ENCODE measurements at places on chromosomes 13 and 19.

DNA sequence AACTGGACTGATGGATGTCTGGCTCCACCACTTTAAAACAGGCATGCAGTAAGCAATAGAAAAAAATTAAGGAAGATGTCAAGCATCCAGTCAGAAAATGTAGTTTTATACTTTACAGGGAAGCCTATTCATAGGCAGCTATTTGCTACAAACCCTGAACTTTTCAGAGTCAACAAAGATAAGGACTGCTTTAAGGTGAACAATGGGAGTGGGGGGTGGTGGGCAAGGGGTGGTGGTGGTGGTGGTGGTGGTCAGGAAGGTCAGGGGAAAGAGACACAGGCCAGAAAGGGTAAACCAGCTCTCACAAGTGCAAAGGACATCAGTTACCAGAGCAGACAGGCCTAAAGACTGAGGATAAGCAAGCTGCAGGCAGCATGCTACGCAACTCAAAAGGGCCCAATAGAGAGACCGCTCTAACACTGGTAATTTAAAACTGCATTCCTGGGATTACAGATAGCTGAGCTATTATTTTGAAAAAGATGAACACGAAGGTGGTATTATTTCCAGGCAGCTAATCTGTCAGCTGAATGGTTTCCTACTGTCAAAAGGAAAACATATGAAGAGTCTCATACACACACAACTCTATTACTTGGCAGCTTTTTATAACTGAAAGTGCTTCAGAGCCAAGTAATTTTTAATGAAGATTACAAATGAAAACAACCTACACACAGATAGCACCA is 14.8 kb downstream of the BRD4 start:
- DNase-seq = no peak

DNA sequence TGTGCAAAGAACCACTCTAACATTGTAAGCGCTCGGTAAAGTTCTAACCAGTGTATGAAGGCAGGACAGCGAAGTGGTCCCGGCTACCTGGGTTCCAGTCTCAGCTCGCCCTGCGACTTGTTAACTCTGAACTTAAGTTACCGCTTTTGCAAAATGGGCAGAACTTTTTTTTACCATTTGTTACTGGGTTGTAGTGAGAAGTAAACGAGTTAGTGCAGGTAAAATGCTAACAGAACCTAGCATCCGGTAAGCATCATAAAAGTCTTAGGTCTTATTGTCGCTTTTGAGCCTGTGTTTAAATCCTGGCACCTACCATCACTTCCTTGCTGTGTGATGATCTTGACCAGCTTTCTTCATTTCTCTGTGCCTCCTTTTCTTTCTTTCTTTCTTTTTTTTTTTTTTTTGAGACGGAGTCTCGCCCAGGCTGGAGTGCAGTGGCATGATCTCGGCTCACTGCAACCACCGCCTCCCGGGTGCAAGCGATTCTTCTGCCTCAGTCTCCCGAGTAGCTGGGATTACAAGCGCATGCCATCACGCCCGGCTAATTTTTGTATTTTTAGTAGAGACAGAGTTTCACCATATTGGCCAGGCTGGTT is 734 bp upstream of the TRMT1 start:
- DNase-seq = no peak

DNA sequence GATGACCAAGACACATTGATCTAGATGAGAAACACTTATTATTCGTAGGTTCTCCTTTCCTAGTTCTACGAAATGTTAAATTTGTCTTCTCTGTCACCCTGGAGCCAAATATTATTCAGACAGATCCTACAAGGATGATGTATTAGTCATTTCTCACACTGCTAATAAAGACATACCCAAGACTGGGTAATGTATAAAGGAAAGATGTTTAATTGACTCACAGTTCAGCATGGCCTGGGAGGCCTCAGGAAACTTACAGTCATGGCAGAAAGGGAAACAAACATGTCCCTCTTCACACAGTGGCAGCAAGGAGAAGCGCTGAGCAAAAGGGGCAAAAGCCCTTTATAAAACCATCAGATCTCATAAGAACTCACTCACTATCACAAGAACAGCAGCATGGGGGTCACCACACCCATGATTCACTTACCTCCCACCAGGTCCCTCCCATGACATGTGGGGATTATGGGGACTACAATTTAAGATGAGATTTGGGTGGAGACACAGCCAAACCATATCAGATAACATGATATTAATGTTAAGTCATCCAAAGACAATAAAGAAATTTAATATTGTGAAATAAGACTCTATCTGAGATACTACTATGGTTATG is 1248.8 kb upstream of the SLC10A2 start:
- no peak for DNase-seq

DNA sequence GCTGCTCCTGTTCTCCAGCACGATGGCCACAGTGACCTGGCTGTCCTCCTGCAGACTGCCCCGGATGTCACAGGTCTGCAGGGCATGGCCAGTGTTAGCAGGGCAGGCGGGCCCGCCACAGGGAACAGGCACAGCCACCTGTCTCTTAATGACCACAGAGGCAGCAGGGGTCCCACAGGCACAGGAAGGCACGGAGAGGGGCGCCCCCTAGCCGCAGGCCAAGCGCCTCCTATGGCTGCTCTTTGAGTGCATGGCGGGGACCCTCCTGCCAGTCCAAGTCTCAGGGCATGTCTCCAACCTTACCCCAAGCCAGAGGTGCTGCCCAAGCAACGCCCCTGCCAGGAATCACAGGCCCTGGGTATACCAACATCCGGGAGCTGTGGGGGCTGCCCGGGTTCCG is 14.1 kb downstream of the IZUMO4 start:
- no peak for DNase-seq

GRCh38 chr19:48844472-48844871 is 8.2 kb upstream of the HSD17B14 start:
- DNase-seq = no peak

DNA sequence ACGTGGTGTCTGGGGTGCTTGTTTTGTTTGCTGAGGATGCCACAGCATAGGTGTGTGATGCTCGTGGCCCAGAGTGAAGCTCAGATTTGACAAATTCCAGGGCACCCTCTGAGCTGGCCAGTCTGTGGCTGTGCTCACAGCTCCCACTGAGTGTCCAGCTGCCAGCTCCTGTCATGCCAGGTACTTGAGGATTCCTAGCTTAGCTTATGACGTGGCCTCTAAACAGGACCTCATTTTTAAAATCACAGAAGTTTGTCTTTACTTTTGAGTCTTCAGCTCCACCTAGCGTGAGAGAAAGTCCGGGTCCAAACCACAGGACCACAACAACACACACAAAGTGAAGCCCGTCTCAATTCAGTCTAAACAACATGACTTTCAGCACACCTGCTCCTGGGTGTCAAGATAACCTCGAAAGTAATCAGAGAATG is 117.3 kb downstream of the RAB20 start:
- DNase-seq = no peak

GRCh38 chr13:79806821-79807220 is 325.9 kb downstream of the NDFIP2 start:
- no peak for DNase-seq

DNA sequence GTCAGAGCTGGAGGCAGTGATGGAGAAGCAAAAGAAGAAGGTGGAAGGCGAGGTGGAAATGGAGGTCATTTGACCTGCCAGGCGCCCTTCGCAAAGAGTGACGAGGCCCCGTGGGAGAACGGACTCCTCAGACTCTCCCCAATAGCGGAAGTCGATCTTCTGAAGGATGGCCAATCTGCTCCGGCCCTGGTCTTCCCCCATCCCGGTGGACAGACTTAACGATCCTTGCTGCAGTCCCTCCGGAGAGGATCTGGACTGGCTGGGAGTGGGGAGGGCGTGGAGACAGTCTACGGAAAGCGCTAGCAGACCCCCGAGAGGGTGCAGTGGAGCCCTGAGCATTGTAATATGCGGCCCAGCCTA is 11.9 kb downstream of the EPS8L1 start:
- DNase-seq = no peak

DNA sequence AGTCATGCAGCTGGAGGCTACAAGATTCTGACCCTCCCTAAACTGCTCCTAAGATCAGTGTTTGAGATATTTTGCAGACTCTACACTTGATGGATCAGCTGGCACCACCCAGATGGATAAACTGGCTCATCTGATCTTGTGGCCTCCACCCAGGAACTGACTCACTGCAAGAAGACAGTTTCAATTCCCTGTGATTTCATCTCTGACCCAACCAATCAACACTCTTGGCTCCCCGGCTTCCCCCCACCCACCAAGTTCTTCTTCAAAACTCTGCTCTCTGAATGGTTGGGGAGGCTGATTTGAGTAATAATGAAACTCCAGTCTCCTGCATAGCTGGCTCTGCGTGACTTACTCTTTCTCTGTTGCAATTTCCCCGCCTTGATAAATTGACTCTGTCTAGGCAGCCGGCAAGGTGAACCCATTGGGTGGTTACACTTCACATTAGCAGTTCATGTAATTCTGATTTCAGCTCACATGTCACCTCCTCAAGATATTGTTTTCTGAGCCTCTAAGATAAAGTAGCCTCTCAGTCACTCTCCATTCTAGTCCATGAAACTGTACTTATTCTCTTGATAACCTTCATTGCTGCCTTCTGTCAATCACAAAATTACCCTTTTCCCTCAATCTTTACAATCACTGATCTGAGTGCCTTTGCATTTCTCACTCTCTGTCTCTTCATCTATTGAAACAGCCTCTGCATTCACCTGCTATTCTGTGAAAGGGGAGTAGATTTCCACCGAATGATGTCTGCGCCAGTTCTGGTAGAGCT is 9.9 kb upstream of the FPR3 start:
- DNase-seq = no peak

DNA sequence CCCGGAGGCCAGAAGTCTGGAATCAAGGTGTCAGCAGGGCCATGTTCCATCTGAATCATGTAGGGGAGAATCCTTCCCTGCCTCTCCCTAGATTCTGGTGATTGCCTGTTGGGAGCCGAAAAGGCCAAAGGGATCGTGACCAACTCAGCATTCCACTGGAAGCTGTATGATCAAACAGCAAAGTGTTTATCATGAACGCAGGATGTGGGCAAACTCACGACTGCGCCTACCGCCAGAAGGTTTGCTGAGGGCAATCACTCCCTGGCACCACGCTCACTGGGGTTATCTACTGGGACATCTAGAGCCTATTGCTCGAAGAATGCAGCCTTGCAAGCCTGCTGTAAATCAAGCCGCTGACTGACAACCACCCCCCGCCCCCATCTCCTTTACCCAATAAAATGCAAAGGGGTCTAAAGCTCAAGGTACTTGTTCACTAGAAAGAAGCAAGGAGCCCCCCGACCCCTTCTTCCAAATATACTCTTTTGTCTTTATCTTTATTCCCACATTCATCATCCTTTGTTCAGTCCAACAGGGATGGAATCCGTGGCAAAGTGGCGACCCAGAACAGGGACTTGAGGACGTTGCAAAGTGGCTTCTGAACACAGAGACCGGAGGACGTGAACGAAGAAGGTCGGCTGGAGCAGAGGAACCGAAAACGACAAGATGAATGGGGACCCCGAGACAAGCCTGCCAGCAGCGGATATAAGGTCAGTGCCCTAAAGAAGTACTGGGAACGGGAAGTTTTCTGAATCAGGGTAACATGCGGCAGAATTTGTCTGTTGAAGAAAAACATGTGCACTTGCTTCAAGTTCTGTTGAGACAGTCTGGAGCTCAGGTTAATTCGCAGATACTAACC is 16.8 kb downstream of the CLEC4M start:
- no peak for DNase-seq

DNA sequence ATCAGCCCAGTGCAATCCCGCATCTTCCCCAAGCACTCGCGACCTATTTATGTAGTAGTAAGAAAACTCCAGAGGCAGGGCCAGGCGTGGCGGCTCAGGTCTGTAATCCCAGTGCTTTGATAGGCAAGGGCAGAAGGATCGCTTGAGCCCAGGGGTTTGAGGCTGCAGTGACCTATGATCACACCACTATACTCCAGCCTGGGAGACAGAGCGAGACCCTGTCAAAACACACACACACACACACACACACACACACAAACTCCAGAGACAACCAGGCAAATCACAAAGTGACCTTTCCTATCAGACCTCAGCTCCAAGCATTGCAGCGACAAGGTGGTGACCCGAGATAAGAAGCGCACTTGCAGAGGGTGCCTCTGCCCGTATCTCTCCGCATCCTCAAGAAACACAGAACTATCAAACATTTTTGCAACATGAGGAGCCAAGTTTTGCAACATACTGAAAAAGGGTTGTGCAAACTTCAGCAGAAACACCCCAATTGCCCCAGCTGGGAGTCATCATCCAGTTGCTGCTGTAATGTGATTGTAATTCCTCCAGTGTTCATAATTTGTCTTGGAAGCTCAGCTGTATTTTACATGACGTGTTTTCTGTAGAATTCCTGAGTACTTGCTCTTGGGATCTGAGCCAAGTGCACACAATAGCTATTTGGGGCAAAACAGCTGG is 8.7 kb upstream of the KLF2 start:
- DNase-seq = no peak

DNA sequence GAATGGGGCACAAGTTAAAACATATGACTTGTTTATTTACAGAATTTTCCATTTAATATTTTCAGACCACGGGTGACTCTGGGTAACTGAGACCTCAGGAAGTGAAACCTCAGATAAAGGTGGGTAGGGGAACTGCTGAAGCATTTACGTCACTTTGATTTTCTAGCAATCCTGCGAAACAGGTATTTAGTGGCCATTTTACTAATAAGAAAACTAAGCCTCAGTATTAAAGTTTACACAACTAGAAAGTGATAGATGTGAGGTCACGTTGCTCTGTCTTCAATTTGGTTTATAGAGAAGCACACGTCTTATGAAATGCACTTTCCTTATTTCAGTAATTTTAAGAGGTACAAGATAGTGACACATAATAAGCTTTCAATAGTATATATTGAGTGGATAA is 402.8 kb downstream of the FGF9 start:
- DNase-seq = no peak

DNA sequence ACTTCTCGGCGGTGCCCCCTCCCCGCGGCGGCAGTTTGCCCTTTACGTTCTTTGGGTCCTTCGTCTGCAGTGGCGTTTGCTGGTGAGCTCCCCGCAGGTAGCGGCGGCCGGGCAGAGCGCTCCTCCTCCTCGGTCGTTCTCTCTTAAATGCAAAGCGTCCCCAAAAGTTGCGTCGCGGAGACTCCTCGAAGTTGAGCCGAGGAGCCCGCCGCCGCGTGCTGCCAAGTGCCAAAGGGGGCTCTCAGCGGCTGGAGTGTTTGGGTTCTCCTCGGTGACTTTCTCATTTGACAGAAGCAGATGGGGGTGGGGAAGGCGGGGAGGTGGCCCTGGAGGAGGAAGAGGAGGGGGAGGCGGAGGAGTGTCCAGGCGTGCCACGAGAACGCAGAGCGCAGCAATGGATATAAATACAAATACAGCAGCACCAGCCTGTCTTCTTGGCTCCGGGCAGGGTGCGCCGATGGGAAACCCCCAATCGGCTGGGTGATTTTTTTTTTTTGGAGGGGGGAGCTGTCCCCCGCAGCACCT is at the start of gene SOX21:
TSS of gene SOX21 (minus strand) at position 259 of the 525 bp plus-strand sequence. CDS start 496 bp downstream, outside the sequence.
- no peak for DNase-seq

GRCh38 chr13:26457212-26457611 is 100.3 kb upstream of the WASF3 start:
- no peak for DNase-seq
